Stimulated activated CD4-positive, alpha-beta T cell treated with anti-CD3 and anti-CD28 coated beads, Interleukin-15, amount 100 ng/mL, for 48 hours (primary cell): ENCODE measurements at places on chromosomes 13 and 19.
A peak's percentile ranks its signal among the peaks of the same experiment; 100 is the strongest.

DNA sequence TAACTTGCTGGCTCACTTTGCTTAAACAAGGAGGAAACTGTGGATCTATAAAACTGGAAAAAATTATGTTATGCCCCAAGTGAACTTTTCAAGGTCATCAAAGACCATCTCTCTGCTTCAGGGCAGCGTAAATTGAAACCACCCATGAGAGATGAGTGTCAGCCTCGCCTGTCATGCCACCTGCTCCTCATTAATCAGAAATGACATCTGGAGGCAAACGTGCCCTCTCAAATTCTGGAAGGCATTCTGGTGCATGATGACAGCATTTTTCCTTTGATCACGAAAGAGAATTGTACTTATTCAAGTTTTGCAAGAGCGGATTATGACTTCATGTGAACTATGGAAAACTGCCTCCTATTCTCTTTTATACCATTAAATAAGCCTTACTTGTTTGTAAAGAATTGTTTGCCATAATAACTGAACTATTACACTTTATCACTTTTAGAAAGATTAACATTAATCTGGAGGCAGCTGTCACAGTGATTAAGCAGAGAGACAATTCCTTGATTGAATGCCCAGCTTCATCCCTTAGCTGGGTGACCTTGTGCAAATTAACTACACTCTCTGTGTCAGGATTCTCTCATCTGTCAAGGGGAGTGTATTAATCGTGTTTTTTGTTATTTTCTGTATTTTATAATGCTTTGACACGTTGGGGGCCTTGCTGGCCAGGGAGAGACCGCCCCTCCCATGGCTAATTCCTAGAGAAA is 17.0 kb upstream of the SACS start:
- DNase-seq, result no peak

- peak; percentile 23 for DNase-seq
Observed at GRCh38 chr13:40377783-40378182, 288.7 kb downstream of the FOXO1 start.

GRCh38 chr19:45952686-45953505 is 20.8 kb downstream of the NOVA2 start:
- DNase-seq, result no peak

DNA sequence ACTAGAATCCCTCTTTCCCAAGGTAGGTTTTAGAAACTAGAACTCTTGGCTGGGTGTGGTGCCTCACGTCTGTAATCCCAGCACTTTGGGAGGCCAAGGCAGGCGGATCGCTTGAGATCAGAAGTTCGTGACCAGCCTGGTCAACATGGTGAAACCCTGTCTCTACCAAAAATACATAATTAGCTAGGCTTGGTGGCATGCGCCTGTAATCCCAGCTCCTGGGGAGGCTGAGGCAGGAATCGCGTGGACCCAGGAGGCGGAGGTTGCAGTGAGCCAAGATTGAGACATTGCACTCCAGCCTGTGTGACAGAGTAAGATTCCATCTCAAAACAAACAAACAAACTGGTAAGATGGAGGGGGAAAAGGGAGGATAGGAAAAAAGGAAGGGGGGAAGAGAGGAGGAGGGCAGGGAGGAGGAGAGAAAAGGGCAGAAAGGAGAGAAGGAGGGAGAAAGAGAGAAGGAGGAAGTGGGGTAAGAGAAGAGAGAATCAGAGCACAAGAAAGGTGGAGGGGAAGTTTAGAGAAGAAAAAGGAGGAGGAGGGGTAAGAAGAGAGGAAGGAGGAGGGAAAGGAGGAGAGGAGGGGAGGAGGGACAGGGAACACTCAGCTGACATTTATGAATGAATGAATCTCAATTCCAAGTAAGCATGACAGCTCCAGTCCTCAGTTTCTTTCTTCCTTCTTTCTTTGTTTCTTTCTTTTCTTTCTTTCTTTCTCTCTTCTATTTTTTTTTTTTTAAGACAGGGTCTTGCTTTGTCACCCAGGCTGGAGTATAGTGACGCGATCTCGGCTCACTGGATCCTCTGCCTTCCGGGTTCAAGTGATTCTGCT is 2.6 kb upstream of the SLC27A1 start:
- DNase-seq, result no peak

DNA sequence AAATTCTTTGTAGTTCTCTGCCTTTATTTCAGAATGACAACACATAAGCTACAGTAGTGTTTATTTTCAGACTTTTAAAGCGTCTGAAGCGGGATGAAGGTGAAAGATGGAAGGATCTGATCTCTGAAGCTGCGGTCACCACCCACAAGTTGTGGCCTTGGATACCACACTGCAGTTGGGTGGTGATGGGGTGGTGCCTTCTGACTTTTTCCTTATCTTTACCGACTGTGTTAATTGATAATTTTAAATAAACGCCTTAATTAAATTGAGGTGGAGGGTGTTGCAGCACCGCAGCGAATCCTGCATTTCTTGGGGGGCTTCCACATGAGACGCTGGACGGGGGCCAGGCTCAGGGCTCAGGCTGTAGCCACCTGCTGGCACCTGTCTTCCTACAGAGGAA is 1.3 kb downstream of the TFDP1 start:
- DNase-seq, result no peak

DNA sequence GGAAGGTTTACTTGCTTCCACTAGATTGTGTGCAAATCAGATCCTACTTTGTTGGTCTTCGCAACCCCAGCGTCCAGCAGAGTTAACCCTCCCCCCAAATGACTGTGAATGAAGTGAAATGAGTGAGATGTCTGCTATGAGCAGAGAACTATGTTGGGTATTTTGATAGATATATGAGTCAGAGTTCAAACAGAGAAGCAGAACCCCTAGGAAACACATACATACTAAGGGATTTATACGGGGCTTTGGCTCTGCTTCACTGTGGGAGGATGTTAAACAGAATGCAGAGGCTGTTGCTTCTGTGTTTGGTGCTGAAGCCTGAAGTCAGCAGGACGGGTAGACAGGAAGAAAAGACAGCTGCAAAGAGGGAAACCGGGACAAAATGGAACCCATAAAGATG is 197.0 kb downstream of the MZT1 start:
- DNase-seq, result no peak

GRCh38 chr13:72970301-72970880 is 88.4 kb upstream of the KLF5 start:
- DNase-seq, result no peak

GRCh38 chr13:51071493-51071892 is 39.6 kb downstream of the C13orf42 start:
- no peak for DNase-seq

- DNase-seq, result no peak
Observed at GRCh38 chr13:76349700-76350099, 536.5 kb downstream of the KCTD12 start.

DNA sequence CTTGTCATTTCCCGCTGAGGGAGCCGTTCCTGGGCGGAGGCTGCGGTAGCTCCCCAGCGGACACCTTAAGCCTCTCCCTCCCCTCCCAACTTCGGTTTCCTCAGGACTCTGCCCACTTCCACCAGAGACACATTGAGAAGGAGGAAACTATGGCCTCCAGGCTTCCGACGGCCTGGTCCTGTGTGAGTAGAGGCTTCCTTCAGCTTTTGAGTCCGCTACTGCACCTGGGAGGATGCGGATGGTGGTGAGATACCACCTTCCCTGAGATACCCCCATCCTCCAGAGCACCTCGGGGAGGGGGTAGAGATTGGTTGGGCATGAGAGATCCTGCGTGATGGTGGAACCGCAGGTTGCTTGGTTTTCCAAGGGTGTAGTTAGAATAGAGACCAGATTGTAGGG is 955 bp downstream of the ZNF274 start:
- DNase-seq, result no peak

DNA sequence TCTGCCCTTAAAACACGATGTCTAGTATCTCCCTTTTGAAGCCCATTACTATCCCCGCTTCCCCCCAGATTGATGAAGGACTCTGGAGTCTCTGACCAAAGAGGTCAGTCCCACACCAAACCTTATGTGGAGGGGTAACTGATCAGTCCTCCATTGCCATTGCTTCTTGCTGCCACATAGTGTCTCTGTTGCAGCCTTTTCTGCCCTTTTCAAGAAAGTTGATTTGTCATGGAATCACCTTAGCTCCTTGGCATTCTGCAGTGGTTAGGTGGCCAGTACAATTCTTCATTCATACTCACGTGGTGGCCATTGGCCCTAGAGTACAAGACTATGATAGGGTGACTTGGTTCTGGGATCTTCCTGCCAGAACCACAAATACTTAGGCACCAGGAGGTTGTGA is 8.4 kb upstream of the HTR2A start:
- no peak for DNase-seq

DNA sequence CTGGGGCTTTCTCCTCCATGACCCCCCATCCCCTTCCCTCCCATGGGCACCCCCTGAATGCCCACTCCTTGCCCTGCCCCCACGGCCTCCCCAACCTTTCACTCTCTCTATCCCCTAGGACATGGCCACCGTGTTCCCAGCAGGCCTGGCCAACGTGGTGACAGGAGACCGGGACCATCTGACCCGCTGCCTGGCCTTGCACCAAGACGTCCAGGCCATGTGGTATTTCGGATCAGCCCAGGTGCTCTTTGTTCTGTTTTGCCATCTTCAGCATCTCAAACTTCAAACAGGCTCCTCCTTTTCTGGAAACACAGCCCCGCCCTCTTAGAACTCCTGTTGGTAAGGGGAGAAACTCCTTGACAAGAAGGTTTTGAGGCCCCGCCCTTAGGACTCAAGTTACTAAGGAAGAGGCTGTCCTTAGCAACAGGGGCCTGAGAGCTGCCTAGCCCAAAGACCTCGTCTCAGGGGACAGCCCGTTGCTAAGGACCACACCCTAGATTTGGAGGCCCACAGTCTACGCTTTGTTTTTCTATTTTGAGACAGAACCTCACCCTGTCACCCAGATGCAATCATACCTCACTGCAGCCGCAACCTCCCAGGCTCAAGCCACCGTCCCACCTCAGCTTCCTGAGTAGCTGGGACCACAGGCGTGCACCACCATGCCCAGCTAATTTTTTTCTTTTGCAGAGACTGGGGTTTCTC is 5.1 kb upstream of the FLT3LG start:
- DNase-seq, result peak; percentile 68

GRCh38 chr13:26186118-26186870 is 35.8 kb downstream of the RNF6 start:
- DNase-seq, result peak; percentile 87

DNA sequence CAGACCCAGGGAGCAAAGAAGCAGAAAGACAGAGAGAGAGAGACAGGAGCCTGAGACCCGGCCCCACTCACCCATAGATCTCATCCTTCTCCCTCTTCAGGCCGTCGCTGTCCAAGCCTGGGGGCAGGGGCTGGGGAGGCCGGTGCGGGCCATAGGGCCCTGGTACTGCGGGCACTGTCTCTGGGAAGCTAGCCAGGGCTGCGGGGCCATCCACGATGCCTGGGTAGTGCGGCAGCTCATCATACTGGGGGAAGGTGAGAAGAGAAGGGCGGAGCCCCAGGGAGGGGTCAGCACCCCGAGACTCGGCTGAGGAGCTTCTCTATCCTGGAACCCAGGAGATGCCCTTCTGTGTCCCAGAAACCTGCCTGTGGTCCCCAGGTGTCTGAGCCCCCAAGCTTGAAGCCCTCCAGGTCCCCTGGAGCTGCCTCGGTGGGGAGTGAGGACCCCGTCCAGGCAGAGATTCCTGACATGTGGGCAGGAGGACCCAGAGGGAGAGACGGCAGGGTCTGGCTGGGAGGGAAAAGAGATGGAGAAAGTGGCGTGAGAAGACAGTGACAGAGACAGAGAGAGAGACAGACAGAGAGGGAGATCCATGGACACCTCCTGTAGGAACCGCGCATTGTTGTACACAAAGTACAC is 2.1 kb downstream of the MEIS3 start:
- no peak for DNase-seq

DNA sequence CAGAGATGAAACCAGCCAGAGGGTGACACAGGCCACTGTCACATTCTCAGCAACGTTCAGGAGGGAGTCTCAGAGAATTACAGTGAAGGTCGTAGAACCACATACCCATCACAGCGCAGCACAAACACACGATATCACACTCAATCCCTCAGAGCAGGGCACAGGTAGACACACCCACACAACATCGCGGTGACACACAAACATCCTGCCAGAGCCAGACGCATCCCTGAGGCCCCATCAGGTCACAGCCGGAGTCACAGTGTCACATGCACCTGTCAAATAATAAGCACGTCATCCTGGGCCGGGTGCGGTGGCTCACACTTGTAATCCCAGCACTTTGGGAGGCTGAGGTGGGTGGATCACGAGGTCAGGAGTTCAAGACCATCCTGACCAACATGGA is 17.5 kb downstream of the ELAVL3 start:
- DNase-seq, result no peak

DNA sequence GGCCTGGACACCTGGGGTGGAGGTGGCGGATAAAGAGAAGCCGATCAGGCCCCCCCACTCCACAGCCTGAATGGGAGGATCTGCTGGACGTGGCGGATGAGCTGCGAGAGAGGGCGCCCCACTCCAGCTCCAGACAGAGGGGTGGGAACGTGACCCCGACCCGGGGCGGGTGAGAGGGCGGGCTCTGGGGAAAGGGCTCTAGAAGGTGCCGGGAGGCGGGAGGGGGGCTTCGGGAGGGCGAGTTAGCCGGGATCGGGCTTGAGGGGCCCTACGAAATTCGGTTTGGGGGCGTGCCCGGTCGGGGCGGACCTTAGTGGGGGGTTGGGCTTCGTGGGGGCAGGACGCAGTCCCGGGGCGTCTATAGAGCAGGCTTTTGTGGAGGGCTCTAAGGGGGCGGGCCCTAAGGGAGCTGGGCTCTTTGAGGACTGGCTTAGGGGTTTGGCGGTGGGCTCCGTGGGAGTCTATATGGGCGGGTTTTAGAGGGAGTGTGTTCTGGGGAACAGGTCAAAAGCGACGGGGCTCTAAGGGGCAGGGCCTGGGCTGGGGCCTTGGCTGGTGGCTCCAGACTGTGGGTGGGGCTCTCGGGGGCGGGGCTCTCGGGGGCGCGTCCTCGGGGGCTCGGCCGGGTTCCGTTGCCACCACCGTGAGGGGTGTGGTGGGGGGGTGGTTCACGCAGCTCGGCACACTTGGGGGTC is 4.1 kb upstream of the NANOS3 start:
- DNase-seq, result no peak

DNA sequence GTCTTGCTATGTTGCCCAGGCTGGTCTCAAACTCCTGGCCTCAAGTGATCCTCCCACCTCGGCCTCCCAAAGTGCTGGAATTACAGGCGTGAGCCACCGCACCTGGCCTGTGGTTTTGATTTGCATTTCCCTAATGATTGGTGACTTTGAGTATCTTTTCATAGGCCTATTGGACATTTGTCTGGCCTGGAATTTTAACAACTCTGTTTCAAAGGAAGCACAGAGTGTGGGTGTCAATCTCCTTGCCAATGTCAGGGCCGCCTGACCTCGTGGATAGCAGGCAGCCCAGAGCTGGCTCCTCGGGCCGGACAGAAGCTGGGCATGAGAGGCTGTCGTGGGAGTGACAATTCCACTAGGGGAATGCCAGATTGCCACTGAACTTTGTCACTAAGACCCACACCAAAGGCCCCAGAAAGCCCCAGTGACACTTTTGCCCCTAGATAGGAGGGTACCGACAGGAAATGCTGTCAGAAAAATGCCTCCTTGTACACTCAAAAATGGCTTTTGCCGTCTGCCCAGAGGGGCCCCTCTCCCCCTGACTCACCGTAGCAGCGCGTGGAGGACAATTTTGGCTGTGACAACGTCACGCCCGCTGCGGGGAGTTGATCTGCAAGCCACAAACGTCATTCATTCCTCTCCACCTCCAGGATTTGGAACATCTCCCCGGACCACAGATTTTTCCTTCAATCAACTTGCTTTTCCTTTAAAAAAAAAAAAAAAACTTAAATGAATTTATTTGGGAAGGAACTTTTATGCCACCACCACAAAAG is 11.7 kb upstream of the ADGRE5 start:
- DNase-seq, result peak; percentile 89

GRCh38 chr13:114161028-114161556 is 18.0 kb upstream of the CFAP97D2 start:
- no peak for DNase-seq
